Eye (tissue), 1 donor: ENCODE measurements at places on chromosomes 6 and 20.
A peak's percentile ranks its signal among the peaks of the same experiment; 100 is the strongest.

GRCh38 chr20:48523191-48523995 is 304.4 kb downstream of the PREX1 start:
- peak; percentile 95 for DNase-seq

DNA sequence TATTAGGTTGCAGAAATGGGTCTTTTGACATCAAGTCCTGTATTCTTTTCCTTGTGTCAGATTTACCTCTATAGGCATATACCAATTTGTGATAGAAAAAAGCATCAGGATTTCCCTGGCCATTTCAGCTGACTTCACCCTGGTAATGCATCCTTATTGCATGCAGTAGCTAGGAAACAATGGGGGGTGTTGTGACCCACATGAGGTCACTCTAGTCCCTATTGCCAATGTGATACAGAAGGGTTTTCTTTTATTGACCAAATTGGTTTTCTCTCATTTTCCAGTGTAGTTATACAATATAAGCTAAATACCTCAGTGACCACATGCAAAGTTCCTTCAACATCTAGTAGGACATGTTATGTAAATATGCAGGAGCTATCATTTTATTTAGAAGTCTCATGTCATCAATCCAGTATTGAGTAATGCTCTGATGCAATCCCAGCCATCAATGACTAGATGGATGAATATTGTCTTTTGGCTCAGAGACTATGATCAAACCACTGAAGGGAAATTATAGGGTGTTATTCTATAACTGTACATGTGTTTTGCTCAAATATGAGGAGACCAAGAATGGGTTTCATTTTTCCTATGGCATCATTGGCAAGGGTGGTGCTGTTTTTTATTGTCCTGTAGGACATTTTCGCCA is 177.7 kb downstream of the KLHL32 start:
- DNase-seq, result no peak

- peak; percentile 89 for DNase-seq
These were observed 4.6 kb downstream of the TP53TG5 start for GRCh38 chr20:45373353-45374100.

- DNase-seq, result no peak
These were observed 1242.2 kb upstream of the EYS start for GRCh38 chr6:66949191-66949661.

DNA sequence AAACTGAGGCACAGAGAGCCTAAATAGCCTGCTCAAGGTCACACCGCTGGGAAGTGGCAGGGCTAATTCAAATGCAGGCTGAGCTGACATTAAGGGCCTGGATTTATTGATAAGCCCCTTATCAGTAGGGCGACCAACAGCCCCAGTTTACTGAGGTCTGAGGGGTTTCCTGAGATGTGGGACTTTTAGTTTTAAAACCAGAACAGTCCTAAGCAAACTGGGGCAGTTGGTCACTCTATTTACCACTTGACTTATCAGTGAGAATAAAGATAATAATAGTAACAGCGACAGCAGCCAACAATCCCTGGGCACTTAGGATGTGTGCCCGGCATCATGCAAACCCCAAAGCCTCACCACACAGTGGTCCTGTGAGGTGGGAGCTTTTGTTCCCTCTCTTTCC is 27.6 kb downstream of the PREX1 start:
- DNase-seq, result no peak

DNA sequence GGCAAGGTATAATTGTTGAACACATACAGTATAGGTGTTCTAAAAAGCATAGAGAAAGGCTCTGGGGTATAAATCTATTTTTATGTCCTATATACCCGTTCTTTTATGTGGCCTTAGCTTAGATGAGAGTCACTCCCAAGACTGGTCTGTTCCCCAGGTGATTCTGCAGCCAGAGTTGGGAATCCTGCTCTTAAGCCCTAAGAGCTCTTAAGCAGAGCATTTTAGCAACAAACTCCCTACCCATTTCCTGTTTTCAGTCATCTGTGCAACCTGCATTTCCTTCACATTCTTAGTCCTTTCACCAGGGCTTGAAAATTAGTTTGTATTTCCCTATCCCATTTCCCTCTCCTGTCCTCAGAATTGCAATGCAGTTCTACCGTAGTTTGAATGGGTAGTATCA is 166.1 kb downstream of the HS3ST5 start:
- no peak for DNase-seq

- DNase-seq, result peak; percentile 38
These were observed at the start of gene DLGAP4 for GRCh38 chr20:36305602-36306551. TSS of gene DLGAP4 (plus strand) at chr20:36306339. CDS start at chr20:36431718, 125,379 bp downstream.

DNA sequence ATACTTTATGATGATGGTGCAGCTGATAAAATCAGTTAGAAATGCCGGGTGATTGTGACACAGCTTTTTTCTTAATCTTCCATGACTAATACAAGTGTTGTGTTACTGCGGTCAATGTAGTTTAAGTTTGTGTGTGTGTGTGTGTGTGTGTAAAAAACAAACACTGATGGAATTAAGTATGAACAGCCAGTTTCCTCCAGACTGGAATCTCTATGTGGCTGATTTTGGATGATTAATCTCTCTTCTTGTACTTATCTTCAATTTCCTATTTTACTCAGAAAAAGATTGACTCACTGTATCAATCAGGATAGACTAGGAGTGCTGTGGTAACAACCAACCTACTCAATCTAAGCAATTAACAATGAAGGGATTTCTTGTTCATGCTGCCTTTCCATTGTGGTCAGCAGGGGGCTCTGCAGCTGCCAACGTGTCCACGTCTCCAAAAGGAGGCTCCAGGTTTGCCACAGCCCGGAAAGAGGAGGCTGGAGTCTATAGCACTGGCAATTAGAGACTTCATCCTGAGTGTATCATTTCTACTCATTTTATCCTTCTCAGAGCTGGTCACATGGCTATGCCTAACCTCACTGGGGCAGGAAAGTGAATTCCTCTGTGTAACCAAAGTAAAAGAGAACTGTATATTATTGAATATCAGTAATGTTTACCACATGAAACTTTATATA is 107.7 kb downstream of the CD109 start:
- peak; percentile 66 for DNase-seq

DNA sequence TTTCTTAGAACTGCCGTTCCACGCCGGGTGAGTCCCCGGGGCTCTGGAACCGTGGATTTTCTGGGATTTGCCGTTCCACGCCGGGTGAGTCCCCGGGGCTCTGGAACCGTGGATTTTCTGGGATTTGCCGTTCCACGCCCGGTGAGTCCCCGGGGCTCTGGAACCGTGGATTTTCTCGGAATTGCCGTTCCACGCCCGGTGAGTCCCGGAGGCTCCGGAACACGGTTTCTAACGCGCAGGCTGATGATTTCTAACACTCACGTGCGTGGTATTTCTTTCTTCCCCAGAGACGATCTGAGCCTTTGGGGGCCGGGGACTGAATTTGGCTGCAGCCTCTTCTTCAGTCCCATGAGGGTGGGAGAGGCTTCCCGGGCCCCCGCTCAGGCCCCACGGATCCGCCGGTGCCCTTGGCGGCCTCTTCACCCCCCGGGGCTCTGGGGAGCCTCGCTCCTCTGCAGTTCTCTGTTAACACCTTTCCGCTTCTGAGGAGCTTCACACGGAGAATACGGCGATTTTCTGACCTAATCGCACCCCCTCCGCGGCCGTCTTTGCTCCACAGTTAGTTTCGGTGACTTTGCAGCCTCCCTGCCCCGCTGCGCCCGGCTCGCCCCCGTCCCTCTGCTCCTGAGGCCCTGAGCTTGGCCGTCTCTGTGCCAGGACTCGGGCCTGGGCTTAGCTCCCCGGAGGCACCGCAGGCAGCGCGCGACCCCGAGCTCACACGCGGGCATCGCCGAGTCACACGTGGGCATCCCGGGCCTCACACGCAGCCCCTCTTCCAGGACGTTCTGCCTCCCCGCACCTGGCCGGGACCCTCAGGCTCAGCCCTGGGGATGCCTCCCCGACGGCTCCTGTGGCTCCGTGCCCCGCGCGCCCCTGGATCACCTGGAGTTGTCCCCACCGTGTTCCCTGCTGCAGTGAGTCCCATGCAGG is 7.2 kb upstream of the KIF25 start:
- DNase-seq, result no peak

DNA sequence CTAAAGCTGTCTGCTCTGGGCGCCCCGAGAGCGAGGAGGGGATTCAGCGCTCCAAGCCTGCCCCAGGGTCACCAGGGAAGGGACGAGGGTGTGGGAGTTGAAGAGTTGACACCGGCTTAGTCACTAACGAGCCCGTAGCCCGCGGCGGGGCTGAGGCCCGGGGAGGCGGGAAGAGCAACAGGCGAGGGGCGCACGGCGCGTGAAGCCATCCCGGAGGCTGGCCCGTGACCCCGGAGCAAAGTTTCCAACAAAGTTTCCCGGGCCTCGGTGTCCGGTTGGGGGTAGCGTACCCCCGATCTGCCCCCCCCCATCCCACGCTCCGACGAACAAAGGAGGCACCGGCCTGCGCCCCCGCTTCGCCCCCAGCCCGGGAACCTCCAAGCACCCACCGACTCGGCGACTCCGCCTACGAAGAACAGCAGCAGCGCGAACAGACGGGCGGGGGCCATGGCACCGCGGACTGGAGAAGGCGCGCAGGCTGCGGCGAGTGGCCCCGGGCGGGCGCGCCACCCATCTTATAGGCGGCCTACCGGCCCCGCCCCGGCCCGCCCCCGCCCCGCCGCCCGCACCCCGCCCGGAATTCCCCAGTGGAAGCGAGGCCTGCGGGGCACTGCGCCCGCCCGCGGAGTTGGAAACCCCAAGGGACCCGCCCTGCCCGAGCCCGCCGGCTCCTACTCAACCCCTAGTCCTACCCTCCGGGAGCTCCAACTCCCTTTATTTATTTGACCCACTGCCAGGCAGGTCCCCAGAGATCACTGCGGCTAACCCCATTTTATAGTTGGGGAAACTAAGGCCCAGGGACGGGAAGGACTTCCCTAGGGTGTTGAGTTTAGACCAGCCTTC is at the start of gene SDC4:
SDC4 (minus strand) TSS at position 489 of the 843 bp plus-strand sequence; CDS start at position 449, 40 bp downstream.
- DNase-seq, result peak; percentile 72

- peak; percentile 44 for DNase-seq
These were observed 151.2 kb downstream of the GRM4 start for GRCh38 chr6:33994472-33995308.

DNA sequence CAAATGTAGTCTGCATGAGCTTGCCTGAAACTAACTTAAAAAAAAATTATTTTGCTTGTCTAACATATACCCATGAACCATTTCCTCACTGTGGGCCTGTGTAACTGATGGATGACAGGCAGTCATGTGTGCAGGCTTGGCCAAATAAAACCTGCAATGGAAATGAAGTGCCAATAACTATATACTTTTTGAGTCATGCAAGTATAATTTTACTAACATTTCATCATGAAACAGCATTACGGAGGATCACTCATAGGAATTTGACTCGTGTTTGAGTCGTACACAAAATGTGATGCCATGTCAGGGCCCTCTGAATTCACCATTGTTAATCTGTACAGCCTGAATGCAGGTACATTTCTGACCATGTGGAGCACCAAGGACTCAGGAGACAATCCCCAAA is 46.6 kb downstream of the HDDC2 start:
- DNase-seq, result no peak

DNA sequence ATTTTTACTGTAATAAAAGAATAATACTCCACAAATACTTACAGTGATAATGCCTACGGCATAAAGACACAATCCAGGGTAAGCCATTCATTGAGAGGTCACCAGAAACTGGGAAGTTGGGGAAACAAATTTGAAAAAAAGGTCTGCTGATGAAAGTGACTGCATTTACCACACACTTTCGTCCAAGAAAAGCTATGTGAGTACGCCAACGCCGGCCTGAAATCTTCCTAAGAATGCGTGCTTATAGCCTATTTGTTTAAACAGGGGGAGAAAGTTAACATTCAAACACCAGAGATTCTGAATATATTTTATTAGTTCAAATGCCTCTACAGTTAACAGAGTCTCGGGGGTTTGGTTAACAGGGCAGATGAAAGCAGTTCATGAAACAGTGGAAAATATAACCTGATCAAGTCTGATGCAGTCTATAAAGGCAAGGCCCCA is 657 bp upstream of the LTV1 start:
- DNase-seq, result no peak

DNA sequence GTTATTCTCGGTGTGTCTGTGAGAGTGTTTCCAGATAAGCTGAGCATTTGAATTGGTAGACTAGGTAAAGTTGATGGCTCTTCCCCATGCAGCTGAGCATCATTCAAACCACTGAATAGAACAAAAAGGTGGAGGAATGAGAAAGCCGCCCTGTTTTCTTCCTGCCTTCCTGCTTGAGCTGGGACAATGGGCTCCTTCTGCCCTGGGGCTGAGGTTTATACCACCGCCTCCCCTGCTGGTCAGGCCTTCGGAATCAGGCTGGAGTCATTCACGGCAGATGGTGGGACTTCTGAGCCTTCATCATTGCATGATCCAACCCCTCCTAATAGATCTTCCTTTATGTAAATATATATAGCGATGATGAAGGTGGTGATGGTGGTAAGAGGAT is 124.9 kb downstream of the ANKRD60 start:
- DNase-seq, result no peak

GRCh38 chr6:4370066-4370465 is 234.7 kb upstream of the ECI2 start:
- no peak for DNase-seq

- DNase-seq, result no peak
These were observed 18.2 kb downstream of the ERGIC3 start for GRCh38 chr20:35560105-35560511.

DNA sequence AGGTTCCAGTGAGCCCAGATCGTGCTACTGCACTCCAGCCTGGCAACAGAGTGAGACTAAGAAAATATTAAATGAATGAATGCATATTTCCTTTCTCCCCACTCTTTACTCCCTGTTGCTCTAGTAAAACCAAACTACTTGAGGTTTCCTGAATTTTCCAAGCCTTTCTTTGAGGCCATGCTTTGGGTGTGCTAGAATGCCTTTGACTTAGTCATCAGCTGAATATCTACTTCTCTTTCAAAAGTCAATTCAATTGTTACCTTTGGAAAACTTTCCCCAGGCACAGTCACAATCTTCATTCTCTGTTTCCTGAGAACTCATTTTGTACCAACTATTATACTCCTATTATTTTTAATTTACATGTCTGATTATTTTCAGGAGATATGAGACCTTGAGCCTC is 27.5 kb upstream of the CEP85L start:
- DNase-seq, result no peak

- no peak for DNase-seq
These were observed 23.2 kb downstream of the PRPF6 start for GRCh38 chr20:64003960-64004725.
